Right atrium auricular region (tissue), 2 donors: ENCODE measurements at places on chromosomes 3 and 15.

- H3K27ac ChIP-seq, result no peak overlapping the region
- no peaks in the 10 kb centered on the region for H3K27me3 ChIP-seq
- no peaks in the 10 kb centered on the region for H3K4me1 ChIP-seq
- DNase-seq, result no peak
- no peak overlapping the region for H3K4me3 ChIP-seq
- H3K36me3 ChIP-seq, result no peaks in the 10 kb centered on the region
Measured at GRCh38 chr3:61073566-61074165, 177.6 kb downstream of the FHIT start.

GRCh38 chr15:29451201-29451781 is 181.7 kb upstream of the NSMCE3 start:
- no peak overlapping the region for H3K27ac ChIP-seq
- no peaks in the 10 kb centered on the region for H3K36me3 ChIP-seq
- no peak for DNase-seq
- no peak overlapping the region for H3K4me3 ChIP-seq
- H3K4me1 ChIP-seq, result no peaks in the 10 kb centered on the region
- no peaks in the 10 kb centered on the region for H3K27me3 ChIP-seq

- no peak overlapping the region for H3K27ac ChIP-seq
- no peaks in the 10 kb centered on the region for H3K4me1 ChIP-seq
Measured at GRCh38 chr15:100471933-100472332, 56.8 kb downstream of the CERS3 start.

DNA sequence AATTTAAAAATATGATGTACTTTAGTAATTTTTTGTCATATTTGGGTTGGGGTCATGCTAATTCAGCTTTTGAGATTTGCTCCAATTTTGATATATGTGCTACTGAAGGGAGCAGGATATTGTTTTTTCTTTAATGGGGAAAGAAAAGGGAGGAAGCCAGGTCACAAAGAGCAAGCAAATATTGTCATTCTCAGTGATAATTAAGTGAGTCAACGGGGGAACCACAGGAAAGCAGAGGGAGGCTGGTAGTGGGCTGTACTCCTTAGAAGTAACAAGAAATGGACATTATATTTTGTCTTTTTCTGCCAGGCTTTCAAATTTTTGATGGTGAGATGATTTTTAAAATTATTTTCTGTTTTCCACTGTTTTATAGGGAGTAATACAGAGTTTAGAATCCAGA is 45.6 kb upstream of the NMD3 start:
- H3K27ac ChIP-seq, result no peak overlapping the region
- no peak overlapping the region for H3K4me3 ChIP-seq
- DNase-seq, result no peak
- no peaks in the 10 kb centered on the region for H3K36me3 ChIP-seq
- H3K27me3 ChIP-seq, result no peaks in the 10 kb centered on the region

- DNase-seq, result no peak
- no peak overlapping the region for H3K27ac ChIP-seq
- no peaks in the 10 kb centered on the region for H3K27me3 ChIP-seq
- H3K4me3 ChIP-seq, result no peak overlapping the region
- no peaks in the 10 kb centered on the region for H3K4me1 ChIP-seq
Measured at GRCh38 chr3:114554731-114555130, 260.9 kb downstream of the TIGIT start.

DNA sequence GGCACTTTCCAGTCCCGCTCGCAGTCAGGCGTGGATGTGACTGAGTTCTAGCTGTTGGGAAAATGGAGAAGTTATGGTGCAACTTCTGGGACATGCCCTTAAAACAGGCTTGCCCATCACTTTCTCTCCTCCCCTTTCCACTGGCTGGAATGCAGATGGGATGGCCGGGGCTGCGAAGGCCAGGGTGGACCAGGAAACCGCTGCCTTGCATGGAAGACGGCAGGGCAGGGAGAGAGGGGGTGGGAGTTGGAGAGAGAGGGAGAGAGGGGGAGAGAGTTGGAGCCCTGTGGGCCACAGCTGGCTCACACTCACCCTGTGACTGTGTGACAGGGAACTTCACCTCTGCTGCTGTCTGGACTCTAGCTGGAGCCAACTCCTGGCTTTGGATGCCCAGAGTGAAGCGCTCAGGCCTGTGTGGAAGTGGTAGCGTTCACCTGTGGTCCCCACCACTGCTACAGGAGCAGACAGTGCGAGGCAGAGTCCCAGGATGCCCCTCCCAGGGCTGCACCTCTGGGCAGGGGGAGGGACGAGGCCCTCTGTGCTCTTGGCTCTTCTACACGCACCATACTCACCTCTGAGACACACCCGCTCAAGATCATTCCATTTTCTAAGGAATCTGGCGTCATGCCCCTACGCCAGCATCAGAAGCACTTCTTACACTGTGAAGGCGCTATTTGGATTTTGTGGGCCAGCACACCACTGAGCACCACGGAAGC is 36.6 kb downstream of the KLHL25 start:
- no peak overlapping the region for H3K27ac ChIP-seq
- H3K4me1 ChIP-seq, result peaks cover 60% of the 10 kb centered on the region
- H3K4me3 ChIP-seq, result no peak overlapping the region
- no peak for DNase-seq
